NCI-H1930 (cell line): ENCODE measurements at places on chromosomes 5 and 9.

DNA sequence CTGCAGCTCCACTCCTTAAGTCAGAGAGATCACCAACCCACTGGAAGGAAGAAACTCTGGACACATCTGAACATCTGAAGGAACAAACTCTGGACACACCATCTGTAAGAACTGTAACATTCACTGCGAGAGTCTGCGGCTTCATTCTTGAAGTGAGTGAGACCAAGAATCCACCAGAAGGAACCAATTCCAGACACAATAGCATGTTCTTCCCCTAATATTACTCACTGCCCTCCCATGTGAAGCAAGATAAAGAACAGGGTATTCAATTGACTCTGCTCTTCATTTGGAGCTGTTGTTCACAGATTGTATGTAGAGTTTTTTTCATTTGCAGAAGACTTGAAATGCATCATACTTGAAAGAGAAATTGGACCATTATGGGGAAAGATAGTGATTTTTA lies 10.8 kb downstream of the SAXO1 start:
- DNase-seq = no peak

DNA sequence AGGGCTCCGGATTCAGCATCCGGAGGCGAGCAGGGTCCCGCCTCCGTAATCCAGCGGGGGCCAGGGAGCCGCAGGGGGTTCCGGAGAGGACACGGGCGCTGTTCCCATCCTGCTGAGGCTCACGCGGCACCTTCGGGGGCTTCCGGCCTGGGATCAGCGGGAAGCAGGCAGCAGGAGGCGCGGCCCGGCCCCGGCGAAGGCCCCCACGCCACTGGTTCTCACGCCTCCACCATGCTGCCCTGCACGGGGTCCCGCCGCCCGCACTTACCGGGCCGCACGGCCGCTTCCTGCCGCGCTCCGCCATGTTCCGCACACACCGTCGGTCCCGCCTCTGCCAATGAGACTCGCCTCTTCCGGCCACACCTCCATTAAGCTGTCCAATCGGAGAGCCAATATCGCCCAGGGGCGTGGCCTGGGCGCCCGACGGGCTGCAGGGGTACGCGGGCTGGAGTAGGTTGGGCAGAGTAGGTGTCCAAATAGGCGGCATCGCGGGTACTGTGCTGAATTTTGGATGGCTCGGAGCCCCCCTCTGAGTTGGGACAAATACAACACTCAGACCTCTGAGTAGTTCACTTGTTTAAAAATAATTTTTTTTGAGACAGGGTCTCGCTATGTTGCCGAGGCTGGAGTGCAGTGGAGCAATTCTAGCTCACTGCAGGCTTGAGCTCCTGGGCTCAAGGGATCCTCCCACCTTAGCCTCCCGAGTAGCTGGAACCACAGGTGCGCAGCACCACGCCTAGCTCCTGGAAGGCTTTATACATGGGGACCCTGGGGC lies at the start of gene SPOUT1:
TSS of gene SPOUT1 (minus strand) at position 318 of the 775 bp plus-strand sequence. CDS start at position 304, 14 bp downstream.
- DNase-seq = peak; percentile 89

- DNase-seq = no peak
Observed at GRCh38 chr5:72012906-72013305, 94.4 kb upstream of the MAP1B start.

GRCh38 chr9:92720807-92721535 lies 43.7 kb downstream of the BICD2 start:
- no peak for DNase-seq

- no peak for DNase-seq
Observed at GRCh38 chr9:38154501-38155421, 85.7 kb upstream of the SHB start.

GRCh38 chr5:179302499-179303185 lies 42.6 kb downstream of the ADAMTS2 start:
- DNase-seq = no peak

DNA sequence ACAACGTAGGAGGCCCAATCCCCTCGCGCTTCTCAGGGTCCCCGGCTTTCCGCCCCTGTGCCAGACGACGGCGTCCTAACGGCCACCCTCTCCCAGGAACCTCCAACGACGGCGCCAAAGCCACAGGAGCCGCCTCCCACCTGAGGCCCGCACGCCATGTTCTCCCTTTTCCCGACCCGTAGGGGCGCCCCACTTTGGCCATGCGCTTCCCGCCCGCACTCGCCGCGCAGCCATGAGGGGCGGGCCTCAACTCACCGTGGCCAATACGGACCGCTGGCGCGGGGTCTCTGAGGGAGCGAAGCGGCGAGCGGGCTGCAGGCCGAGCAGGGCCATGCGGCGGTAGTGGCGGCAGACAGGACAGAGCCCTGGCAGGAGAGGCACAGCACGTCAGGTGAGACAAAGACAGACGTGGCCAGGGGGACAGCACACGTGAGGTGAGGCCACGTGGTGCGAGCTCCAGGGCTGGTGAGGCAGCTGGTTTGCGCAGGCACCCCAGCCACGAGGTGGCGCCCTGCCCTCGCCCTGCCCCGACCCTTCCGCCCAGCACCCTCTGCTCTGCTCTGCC lies 1005.5 kb upstream of the PTPRD start:
- DNase-seq = no peak

DNA sequence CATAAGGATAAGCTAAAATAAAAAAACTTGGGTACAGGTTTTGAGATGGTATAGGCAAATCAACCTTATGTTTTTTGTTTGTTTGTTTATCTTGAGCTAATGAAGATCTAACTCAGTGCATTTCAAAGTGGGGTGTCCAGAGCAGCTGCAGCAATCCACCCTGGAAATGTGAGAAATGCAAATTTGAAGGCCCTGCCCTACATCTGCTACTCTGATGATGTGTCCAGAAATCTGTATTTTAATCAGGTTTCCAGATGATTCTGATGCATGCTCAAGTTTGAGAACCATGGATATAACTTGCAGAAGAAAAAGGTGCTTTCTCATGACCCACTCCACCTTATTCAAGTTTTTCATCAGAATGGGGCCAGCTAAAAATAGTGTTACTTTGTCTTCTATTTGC lies 467.0 kb downstream of the NTRK2 start:
- DNase-seq = no peak

GRCh38 chr5:112597831-112598230 lies 139.9 kb upstream of the APC start:
- no peak for DNase-seq

GRCh38 chr5:90941002-90941720 lies 382.6 kb downstream of the ADGRV1 start:
- no peak for DNase-seq

GRCh38 chr9:3532158-3532557 lies 6.4 kb upstream of the RFX3 start:
- DNase-seq = no peak

GRCh38 chr9:80052830-80053229 lies 481.1 kb downstream of the TLE4 start:
- no peak for DNase-seq

GRCh38 chr9:103397868-103398600 lies 402.9 kb downstream of the CYLC2 start:
- no peak for DNase-seq

GRCh38 chr5:170781946-170782345 lies 1.6 kb upstream of the GABRP start:
- no peak for DNase-seq

DNA sequence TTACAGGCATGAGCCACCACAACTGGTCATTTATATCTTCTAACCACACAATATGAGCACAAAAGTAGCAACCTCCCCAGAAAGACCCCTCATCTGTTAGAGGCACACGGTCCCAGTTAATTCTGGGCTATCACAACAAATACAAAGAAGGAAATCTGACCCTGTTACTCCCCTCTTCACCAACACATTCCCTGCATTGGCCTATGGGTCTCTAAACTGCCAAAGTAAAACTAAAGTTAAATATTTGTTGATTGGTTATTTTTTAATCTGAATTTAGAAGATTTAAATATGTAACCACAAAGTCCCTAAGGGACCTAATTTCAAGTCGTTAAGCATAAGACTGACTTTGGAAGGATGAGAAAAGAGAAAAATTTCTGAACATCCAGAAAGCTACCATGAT lies 496.7 kb upstream of the NMUR2 start:
- no peak for DNase-seq

GRCh38 chr5:95620030-95620869 lies at the start of gene GPR150:
Gene GPR150 (plus strand): TSS chr5:95620087. CDS start chr5:95620276, 189 bp downstream.
- DNase-seq = no peak

DNA sequence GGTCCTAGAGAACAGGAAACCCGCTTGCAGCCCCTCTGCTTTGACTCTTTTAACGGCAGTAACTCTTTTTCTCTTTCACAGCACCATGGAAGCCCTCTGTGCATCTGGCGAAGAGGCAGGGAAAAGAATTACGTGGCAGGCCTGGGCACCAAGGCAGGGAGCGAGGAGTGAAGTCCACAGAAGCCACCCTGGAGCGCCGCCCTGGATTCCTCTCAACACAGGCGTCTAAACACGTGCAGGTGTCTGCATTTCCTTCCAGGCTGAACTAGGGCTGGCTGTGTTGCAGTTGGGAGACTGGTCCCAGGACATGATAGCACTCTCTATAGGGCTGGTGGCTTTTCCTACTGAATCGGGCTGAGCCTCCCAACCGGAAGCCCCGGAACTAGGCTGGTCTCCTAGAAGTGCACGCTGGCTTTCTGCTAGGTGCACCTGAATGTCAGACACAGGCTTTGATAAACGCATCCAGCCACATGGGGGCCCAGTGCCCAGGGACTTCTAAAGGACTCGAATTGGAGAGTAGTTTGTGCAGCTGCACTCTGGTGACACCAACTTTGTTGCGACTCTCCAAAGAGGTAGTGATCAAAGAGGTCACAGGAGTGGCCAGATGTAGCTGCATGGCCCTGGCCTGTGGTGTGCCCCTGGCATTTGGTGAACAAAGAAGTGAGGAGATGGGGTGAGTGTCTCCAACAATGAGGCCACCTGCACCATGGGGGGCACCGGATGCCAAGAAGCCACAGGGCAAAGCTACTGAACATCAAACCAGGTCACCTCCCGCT lies 54.5 kb downstream of the AK8 start:
- no peak for DNase-seq

GRCh38 chr5:9151684-9152427 lies 394.0 kb downstream of the SEMA5A start:
- no peak for DNase-seq

GRCh38 chr5:180647941-180648500 lies 1.4 kb downstream of the FLT4 start:
- DNase-seq = no peak

DNA sequence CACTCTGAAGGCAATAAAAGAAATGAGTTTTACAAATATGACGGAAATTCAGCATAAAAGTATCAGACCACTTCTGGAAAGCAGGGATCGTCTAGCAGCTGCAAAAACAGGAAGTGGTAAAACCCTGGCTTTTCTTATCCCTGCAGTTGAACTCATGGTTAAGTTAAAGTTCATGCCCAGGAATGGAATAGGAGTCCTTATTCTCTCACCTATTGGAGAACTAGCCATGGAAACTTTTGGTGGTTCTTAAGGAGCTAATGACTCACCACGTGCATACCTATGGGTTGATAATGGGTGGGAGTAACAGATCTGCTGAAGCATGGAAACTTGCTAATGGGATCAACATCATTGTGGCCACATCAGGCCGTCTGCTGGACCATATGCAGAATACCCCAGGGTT lies 93.5 kb upstream of the RGMB start:
- no peak for DNase-seq

DNA sequence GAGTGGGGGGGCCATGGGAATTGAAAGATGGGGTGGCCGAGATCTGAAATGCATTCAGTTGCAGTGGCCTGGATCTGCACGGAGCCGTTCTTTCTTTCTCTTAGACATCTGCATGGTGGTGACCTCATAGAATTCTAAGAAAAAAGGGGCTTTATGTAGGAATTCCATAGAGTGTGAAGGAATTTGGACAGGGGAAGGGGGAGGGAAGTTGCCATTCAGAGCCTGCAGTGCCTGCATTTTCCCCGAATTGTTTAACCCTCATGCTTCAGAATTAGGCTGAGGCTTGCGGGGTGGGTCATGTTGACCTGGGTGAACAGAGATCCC lies 4.9 kb downstream of the NEK6 start:
- no peak for DNase-seq

- no peak for DNase-seq
Observed at GRCh38 chr5:104643320-104643719, 1080.7 kb upstream of the NUDT12 start.

DNA sequence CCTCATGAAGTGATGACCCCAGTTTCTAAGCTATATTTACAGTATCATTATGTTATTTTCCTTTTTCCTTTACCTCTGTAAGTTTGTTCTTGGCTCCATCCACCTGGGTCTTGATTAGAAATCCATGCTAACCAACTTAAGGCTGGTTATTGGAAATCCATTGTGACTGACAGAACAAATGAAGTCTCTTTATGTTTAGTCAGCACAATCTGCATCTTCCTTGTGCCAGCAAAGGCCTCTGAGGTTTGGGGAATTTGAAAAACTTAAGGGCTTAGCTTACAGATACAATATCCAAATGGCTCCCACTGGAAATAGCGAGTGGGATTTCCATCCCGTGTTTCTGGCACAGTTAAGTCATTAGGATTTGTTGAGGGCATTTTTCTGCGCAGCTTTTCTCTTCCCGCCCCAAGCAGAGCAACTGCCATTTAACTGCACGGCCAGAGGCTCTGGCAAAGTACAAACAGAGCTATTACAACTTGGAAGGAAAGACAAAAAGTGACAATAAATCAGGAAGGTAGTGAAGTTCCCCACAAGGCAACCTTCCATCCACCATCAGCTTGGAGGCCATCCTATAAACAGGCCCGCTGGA lies 64.2 kb downstream of the DCP2 start:
- DNase-seq = no peak

DNA sequence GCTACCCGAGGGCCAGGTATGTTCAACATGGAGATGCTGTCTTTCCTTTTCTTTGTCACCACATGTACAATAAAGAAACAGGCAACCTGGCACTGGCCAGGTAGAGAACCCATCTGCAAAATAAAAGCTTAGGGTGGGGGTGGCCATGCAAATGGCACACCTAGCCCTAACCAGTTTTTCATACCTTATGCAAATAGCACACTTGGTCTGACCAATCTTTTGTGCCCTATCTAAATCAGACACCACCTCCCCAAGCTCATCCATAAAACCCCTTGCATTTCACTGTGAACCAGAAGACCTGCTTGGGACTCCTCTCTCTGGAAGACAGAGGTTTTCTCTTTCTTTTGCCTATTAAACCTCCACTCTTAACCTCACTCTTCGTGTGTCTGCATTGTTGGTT lies 33.9 kb downstream of the JAKMIP2 start:
- DNase-seq = no peak

DNA sequence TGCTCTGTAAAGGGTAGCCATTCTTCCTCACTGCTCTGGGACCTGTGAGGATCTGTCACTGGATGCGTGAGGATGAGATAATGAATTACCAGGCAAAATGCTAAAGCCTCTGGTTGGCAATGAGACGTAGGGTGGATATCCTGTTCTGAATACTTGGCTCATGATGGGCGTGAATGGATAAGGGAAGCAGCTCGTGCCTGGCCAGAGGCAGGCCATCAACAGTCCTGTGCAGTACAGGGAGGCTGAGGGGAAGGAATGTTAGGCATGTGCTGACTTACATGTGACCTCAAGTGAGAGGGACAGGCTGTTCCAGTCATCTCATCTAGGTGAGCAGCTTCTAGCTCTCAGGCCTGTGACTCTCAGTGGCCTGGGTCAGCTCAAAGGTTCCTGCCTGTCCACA lies 172.8 kb downstream of the CARTPT start:
- no peak for DNase-seq

DNA sequence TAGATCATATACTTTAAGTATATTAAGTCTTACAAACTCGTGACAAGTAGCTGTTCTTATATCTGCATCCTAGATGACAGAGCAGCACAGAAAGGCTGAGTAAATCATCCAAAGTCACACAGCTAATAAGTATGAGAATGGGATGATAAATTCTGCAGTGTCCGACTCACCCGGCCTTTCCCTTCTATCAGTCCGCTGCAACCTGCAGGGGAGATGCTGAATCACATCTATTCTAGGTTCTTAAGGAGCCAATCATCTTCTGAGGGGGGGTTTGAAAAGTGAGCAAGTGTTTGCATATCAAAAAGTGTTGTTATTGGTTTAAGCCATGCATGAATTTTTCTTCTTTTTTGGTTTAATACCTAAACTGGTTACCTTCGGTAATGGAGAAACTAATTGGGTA lies 38.9 kb downstream of the ADAMTS16 start:
- DNase-seq = no peak
